ENCODE measurements at places on chromosomes 6 and 20. TPM values are rescaled to one million over a fixed set of nuclear protein-coding genes. Genes with fewer than 3 reads are reported as not detected.

DNA sequence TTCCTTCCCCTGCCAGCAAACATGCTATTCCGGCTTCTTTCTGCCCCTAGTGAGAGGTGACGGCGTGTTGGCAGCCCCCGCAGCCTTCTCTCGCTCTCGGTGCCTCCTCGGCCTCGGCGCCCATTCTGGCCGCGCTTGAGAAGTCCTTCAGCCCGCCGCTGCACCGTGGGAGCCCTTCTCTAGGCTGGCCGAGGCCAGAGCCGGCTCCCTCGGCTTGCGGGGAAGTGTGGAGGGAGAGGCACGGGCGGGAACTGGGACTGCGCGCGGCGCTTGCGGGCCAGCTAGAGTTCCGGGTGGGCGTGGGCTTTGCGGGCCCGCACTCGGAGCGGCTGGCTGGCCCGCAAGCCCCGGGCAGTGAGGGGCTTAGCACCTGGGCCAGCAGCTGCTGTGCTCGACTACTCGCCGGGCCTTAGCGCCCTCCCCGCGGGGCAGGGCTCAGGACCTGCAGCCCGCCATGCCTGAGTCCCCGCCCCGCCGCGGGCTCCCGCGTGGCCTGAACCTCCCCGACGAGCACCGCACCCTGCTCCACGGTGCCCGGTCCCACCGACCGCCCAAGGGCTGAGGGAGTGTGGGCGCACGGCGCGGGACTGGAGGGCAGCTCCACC lies 20.0 kb upstream of the PXDC1 start:
- DNase-seq, result no peak

DNA sequence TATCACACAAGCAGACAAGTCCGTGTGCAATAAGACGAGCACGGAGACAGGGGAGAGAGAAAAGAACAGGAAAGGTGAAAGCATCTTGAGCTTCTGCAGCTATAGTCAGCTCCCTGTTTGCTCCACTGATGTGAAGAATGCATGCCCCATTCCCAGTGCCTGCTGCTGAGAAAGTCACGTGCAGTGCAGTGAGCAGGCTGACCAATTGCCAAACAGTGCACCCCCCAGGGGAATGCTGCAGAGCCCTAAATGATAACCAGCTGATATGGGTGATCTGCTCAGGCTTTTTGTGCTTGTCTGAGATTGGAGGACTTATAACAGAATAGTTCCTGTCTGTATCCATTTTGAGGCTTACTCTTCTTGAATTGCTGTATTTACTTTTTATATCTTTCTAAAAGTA lies 121.5 kb downstream of the PACRG start:
- peak; percentile 70 for DNase-seq

DNA sequence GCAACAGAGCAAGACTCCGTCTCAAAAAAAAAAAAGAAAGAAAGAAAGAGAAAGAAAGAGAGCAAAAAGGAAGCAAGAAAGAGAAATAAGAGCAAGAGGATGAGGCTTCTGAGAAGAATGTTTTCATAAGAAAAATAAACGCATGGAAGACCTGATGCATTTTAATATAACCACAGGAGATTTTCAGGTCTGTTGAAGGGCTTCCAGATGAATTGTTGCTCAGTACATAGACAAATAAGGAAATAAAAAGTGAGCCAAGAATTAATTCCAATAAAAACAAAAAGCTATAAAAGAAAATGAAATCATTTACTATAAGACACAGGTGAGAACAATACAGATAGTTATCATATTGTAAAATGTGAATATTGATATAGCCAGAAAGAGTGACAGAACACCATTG lies 43.5 kb downstream of the PERP start:
- DNase-seq, result no peak

GRCh38 chr6:12555781-12556180 lies 160.8 kb upstream of the PHACTR1 start:
- DNase-seq, result no peak

GRCh38 chr6:1762203-1762602 lies 152.5 kb downstream of the FOXC1 start:
- no peak for DNase-seq

DNA sequence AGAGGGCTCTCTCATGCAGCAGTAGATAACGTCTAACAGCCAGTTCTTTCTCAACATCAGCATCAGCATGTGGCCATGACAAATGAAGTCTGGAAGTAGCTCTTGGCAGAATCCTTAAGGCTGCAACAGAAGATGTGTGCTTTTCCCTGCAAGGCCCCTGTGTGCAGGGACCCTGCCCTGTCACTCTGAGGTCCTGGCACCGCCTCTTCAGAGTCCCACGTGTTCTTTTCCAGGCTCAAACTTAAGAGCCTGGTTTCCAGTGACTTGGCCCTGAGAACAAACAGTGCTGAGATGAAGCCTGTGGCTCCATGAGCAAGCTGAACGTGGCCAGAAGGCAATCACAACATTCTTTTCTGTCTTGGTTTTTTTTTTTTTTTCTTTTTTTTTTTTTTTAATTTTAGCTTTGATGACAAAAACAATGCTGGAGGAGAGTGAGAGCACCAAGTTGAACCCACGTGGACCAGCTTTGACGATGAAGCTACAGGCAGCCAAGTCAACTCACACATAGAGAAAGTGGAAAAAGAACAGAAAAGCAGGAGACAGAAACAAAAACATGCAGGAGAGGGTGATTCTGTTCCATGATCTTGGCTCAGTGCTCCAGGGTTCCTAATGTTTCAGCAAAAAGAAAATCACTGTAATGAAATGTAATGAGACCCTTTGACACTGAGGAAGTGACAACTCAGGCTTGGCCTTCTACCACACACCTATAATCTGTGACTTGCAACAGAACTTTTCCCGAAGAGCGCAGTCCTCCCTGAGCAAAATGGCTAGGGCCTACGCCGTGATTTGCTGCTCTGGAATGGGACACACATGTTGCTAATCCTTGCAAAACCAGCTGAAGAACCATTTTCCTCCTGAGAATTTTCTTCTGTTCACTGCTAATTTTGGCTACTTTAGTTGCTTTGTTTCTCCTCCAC lies 86.1 kb downstream of the FOXC1 start:
- no peak for DNase-seq

GRCh38 chr20:63831646-63831992 lies 555 bp upstream of the ZBTB46 start:
- no peak for DNase-seq

DNA sequence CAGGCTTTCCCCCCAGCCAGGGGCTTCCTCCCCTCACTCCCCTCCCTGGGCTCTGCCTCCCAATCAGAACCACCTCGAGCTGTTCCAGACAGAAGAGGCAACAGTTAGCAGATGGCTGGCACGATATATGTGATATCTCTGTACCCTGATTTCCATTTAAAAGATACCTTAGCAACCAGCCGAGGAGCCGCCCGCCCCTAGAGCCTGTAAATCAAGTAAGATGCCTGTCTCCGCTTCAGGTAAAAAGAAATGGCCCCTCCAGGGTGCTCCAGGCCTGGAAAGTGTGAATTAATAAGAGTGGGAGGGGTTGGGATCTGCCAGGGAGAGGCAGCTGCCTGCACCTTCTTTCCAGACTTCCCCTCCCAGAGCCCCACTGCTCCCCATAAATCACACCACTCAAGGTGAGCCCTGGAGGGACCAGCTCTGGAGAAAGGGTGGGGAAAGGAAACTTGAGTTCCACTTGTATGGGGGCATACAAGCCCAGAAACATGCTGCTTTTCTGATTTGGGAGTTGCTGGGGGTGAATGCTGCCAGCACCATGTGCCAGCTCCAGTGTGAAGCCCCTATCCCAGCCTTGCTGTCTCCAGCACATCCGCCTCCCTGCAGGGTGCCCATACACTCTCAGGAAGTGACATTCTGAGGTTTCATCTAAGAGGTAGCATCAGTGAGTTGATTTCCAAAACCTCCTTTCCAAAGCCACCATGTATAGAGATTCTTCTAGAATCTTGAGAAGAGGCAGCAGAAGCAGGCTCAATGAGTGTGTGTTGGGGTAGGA lies 148.0 kb downstream of the LRFN2 start:
- no peak for DNase-seq

DNA sequence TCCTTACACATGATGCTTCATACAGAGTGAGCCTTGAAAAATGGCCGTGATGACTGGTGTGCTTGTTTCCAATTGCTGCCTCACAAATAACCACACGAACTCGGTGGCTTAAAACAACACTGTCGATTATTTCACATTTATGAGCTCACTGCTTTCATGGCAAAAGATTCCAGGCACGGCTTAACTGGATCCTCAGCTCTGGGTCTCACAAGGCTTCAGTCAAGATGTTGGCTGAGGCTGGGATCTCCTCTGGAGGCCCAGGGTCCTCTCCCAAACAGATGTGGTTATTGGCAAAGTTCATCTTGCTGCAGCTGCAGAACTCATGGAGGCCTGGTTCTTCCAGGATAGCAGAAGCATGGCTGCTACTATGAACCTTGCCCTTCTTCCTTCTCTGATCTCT lies 144.6 kb downstream of the TFAP2C start:
- peak; percentile 33 for DNase-seq

- DNase-seq, result no peak
Measured at GRCh38 chr6:32954986-32955802, 2.3 kb upstream of the HLA-DMA start.

DNA sequence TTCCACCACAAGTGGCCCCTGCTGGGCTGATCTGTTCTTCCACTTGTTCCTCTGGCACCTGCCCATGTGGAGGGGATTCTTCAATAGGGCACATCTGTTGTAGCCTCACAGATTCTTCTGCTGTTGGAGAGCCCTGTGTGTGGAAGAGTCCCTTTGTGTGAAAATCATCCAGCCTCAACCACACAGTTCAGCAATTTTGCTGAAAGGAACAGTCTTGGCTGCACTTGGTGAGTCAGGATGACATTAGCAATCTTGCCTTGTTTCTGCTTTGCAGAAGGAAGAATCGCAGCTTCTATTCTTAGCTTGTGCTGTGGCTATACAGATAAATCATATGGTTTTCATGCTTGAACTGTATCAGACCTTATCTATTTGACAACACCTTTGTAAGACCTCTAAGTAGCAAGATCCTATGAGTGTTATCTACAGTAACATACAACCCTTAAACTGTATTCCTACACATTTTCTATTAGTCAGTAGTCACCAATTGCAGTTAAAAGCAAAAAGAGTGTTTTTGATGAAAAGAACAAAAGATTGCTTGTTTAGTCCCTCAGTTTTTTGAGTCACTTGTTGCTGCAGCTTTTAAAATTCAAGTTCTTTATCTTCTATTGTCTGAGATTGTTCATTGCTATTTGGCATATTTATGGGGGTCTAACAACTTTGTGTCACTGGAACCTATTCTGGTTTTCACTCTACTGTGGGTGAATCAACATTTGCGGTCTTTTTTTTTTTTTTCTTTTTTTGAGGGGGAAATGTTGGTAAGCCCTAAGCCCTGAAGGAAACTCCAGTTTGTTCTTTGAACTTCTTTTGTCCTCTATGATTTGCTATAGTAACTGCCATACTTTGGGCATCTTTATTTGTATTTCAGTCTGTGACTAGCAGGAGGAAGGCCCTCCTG lies 231.6 kb downstream of the TFAP2B start:
- peak; percentile 10 for DNase-seq

DNA sequence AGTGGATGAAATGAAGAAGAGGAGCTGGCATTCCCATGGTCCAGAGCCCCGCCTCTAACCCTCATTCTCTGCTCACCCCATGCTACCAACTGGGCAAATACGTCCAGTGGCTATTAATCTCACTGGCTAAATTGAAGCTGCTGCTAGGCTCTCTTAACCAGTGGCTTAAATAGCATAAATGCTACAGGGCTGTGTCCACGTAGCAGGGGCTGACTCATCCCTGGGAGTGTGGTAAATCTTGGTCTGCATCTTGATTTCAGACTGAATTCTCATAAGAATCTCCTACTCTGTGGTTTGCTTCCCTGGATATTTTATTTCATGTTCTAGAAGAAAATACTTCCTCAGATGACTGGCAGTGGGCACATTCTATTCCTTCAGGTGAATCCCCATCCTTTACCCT lies 193.1 kb upstream of the ARG1 start:
- peak; percentile 17 for DNase-seq

GRCh38 chr6:113306552-113307145 lies 550.5 kb upstream of the MARCKS start:
- no peak for DNase-seq

- no peak for DNase-seq
Measured at GRCh38 chr6:70592391-70593117, 25.8 kb downstream of the SDHAF4 start.

GRCh38 chr6:26258212-26258977 lies 106.6 kb upstream of the BTN3A2 start:
- DNase-seq, result no peak

DNA sequence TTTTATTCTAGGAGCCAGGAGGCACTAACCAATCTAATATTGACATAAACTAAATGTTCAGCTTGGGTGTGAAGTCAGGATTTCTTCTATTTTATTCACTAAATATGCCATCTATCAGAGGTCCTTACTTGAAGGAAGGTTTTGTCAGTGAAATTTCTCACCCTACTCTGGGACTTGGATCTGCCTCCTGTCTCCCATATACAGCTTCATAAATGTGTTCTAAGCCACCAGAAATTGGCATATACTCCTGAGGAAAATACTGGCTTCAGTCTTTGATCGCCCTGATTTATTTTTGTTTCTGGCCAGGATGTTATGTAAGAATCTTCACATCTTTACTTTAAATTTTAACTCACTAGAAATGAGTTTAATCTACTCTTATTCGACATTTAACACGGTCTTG lies 647.7 kb downstream of the C6orf118 start:
- DNase-seq, result no peak

DNA sequence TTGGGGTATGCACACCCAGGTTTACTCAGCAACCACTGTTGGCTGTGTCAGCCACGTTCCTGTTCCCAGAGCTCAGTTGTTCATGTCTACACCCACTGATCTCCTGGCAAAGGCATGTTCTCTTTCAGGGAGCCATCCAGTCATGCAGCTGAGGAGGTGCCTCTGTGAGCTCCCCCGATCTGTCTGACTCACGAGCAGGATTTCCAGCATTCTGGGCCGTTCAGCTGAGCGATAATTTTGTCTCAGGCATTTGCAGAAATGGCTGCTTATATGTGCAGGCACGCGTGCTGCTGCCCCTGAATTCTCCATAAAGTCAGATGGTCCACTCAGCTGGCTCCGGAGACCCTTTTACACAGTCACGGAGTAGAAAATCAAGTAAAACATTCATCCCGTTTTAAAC lies 78.4 kb upstream of the IYD start:
- peak; percentile 91 for DNase-seq

DNA sequence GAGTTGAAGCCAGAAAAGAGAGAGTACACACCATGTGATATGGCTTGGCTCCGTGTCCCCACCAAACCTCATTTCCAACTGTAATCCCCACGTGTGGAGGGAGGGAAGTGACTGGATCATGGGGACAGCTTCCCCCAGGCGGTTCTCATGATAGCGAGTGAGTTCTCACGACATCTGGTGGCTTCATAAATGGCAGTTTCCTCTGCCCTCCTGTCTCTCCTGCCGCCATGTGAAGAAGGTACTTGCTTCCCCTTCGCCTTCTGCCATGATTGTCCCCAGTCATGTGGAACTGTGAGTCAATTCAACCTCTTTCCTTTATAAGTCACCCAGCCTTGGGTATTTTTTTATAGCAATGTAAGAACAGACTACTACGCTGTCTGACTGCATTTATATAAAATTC lies 40.3 kb downstream of the TAF4 start:
- no peak for DNase-seq

Gene BMP6
- total RNA-seq, result 144 TPM

Gene HLA-F
- 34.2 TPM for total RNA-seq

Gene PGC
- total RNA-seq, result 0.96 TPM

Gene CAPN11
- not detected for total RNA-seq

Gene RAET1L
- total RNA-seq, result not detected

Gene HLA-DOB
- total RNA-seq, result not detected

Gene ARMH2
- not detected for total RNA-seq

Gene FAM184A
- total RNA-seq, result 8.7 TPM
